ENCODE measurements at places on chromosomes 4 and X.

DNA sequence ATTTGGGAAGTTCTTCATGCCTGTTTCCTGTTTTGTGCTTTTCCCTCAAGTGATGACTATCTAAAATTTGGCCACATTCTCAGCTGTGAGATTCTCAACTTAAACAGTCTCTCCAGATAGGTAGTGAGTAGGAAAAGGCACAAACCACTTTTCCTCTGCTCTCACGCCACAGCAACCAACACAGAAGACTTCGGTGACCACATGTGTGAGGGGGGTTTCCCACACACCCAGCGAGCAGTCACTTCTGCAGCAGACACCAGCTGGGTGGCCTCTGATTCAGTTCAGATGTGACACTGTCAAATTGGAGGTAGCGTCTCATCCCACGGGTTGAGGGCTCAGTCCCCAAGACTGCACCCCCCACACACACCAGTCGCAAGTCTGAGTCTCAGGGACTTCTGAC is 25.1 kb upstream of the CLDN34 start:
- no peak for DNase-seq

DNA sequence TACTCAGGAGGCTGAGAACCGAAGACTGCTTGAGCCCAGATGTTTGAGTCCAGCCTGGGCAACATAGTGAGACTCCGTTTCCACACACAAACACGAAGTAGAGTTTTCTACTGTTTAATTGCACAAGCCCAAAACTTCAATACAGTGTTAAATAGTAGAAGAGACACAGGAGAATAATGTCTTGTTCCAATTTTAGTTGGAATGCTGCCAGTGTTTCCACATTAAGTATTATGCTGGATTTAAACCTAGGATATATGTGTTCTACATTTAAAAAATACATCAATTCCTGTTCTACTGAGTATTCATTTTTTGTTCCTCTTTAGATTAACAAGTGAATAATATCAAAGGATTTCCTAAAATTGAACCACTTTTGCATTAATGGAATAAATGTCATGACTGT is 91.3 kb downstream of the LCORL start:
- DNase-seq, result no peak

DNA sequence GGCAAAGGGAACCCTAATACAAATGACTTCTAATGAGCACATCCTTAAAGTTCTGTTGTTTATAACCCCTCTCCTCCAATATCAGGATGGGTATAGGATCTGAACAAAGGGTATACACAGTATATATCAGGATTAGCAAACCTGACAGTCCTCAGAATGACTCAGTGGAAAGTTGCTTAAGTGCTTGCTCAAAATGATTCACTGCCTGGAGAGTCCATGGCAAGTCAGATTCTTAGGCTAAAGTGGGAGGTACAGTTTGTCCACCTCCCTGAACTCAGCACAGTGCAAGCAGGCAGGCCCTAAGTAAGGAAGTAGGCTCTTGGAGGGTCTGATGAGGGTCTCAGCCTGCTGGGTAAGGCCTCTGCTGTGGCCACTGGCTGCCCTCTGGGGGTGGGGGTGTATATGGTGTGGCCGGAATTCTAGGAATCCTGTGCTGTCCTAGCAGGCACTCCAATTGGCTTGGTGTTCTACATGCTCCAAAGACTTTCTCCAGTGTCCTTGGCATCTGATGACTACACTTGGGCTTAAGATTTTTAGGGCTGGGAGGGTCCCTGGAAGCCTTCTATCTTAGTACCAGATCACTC is 54.3 kb downstream of the CHRDL1 start:
- no peak for DNase-seq

DNA sequence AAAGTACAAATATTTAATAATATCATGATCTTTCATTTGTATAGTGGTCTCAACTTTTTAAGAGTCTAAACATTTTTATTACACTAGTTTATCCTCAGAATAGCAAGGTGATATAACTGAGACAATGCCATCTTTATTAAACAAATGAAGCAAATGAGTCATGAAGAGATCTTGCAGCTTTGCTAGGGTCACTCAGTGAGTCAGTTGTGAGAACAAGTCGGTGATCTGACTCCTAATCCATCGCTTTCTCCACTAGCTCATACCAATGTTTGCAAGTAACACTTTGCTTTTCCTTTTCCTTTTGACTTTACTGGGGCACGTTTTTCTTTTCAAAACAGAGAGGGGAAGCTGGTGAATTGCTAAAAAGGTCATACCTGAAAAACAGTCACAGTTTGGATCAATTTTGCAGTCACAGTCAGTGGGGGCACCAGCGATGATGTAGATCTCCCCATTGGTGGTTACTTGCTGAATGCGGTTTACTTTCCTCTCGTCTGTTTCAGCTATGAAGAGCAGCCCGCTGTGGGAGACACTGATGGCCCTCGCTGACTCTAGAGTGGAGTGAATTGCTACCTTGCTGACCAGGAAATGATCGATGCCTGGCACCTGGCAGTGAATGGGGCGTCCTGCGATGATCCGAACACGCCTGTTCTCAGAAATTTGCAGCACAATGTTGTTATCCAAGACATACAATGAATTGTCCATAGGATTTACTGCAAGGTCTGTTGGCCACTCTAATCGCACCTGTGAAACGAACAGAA is 75.7 kb downstream of the SH2D1A start:
- DNase-seq, result no peak

- DNase-seq, result no peak
Measured at GRCh38 chr4:4415107-4415805, 28.4 kb downstream of the NSG1 start.

GRCh38 chr4:67714248-67714583 is 13.3 kb upstream of the UBA6 start:
- no peak for DNase-seq

- DNase-seq, result no peak
Measured at GRCh38 chrX:20472148-20472547, 205.4 kb upstream of the RPS6KA3 start.

DNA sequence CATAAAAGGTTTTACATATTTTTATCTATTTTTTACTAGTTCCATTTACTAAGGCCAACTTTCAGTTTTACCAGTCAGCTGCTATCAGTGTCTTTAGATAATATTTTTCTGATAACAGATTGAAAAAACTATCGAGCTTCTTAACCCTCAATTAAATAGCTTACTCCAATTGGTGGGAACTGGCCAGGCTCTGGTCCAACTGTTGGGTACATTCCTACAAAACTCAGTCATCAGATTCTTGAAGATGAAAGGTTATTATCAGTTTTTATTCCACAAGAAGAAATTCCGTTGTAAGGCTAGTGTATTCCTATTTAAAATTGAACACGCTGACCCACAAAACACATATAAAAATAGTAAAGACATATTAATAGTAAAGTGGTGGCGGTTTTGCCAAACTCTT is 346.2 kb downstream of the MAPK10 start:
- DNase-seq, result no peak

- peak; percentile 38 for DNase-seq
Measured at GRCh38 chrX:24259544-24260240, 54.2 kb downstream of the SUPT20HL2 start.

- DNase-seq, result peak; percentile 41
Measured at GRCh38 chrX:153970357-153971123, 1.1 kb downstream of the HCFC1 start.

GRCh38 chr4:48967631-48968030 is 18.4 kb upstream of the CWH43 start:
- no peak for DNase-seq

DNA sequence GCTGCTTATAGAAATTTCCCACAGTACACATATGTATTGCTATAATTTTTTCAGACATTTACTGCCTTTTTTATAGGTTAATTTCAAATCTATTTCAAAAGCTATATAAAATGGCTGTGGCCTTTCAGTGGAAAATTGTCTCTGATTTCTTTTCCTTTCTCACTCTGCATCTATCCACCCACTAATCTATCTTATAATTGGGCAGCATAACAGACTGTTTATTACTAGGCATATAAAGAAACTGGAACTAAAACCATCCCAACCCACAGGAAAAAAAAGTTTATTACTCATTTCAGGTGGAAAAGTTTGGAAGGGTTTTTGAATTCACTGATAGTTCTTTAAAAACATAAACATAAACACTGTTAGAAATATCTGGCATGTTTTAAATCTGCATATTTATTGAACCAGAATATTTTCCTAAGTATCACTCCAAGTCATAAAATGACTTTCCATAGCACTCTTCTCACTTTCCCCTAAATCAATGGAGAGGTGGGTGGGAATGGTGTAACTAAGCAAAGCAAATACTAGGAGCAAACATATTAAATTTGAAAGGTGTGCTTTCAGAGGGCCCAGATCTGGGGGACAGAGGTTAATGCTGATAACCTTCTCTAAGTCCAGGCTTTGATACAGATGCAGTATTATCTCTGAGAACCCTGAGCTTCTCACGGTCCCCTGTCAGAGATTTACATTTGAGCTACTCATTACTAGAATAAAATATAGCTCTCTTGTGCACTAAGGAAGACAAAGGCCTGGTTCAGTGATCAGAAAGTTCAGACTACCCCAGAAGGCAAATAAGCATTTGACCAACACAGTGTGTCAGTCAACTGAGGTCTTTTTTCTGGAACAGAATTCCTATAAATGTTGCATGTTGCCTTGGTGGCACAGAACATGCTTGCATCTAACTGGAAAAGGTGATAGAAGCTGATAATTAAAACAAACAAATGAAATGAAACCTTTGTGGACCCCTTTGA is 328.3 kb downstream of the UNC5C start:
- DNase-seq, result no peak

- DNase-seq, result no peak
Measured at GRCh38 chr4:81404294-81404693, 67.4 kb downstream of the RASGEF1B start.

- DNase-seq, result no peak
Measured at GRCh38 chr4:173056271-173056670, 112.3 kb upstream of the GALNT7 start.

DNA sequence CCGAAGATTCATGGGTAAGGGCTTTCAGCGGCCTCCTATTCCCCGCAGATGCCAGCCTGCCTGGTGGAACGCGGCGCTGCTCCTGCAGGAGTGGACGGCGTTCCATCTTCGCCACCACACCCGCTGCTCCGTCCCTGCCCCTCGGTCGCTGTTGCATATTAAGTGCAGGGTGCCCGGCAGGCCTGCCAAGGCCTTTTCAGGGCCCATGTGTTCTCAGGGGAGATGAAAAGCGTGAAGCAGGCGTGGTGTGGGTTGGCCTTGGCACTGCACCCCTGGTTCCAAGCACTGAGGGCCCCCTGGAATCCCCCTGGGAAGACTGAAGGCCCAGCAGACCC is 52.0 kb downstream of the SORCS2 start:
- DNase-seq, result no peak

- DNase-seq, result no peak
Measured at GRCh38 chrX:13697976-13698375, 9.0 kb downstream of the RAB9A start.

DNA sequence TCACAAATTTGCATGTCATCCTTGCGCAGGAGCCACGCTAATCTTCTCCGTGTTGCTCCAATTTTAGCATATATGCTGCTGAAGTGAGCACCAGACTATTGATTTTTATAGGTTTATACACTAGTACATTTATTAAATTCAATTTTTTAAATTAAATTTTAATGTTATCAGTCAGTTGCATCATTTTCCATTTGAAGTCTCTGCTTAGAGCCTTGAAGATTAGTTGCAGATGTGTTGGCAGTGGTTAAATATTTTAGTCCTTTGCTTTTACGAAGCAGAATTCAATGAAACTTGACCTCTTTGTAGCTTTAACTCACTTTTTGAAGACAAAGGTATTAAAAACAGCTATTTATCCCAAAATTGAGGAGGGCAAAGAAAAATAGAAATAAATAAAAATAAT is 16.5 kb downstream of the TRAPPC11 start:
- DNase-seq, result no peak

DNA sequence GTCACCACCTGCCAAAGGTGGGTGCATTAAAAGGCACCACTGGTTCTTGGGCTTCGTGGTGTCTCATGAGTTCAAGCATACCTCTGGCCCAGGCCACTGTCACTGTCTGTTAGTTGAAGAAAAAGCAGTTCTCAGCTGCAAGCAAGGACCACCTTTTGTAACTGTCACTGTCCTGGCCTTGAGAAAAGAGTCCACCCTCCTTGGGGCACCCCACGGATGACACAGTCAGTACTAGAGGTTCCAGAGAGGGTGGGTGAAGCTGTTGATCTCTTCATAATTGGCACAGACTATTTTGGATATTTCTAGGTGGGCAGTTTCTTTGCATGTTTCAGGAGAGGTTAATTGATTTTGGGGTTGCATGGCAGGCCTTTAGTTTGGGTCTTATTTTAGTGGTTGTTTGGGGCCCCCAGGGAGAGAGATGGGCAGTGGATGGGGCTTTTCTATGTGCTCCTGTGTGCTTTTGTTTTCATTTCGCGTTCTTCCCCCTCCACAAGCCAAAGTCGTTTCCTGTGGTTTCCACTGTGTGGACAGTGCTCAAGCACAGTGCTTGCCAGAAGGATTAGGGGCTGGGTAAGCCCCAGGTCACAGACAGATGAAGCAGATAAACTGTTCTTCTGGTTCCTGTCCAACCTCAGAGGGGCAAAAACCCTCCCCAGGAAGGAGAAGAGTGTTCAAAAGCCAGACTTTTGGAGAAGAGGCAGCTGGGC is 156.2 kb upstream of the PPP1R2C start:
- DNase-seq, result no peak

- DNase-seq, result peak; percentile 54
Measured at GRCh38 chrX:19889582-19890342, 2.4 kb upstream of the SH3KBP1 start.

All from NCI-H510A treated with DMSO at 0.1 percent for 48 hours (cell line).